HuH-7 (cell line): ENCODE measurements at places on chromosomes 16 and 17.

DNA sequence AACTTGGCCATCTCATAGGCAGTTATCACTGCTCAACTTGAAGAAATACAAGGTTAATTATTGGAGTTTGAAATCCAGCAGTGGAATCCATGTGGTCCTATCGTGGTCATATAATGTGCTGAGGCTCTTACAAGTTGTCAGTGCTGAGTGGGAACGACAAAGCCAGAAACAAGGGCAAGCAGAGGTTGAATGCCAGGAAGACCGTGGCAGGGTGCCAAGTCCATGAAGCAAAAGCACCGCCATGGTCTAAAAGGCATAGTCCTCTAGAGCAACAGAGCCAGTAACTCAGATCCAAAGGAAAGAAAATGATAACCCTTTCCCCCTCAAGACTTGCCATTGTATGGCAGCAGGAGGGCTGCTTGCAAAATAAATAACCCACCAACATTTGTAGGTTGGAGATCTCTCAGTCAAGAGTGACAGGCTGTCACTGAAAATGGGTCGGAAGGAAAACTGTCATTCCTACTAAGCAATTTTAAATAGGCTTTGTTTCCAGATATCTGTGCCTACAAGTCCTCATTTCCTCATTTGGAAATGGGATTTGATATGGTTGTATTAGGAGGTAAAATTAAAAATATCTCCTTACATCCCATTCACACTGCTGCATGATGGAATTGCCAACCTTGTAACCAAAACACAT, 36.4 kb upstream of the HSBP1 start:
- DNase-seq, result no peak

- peak; percentile 87 for DNase-seq
Measured at GRCh38 chr17:80124351-80124981, 22.5 kb downstream of the EIF4A3 start.

- DNase-seq, result no peak
Measured at GRCh38 chr17:73641826-73642600, 2.2 kb downstream of the SDK2 start.

GRCh38 chr17:51951741-51952140, 206.8 kb downstream of the CA10 start:
- no peak for DNase-seq

- no peak for DNase-seq
Measured at GRCh38 chr17:19002805-19003542, 1.6 kb downstream of the FAM83G start.

DNA sequence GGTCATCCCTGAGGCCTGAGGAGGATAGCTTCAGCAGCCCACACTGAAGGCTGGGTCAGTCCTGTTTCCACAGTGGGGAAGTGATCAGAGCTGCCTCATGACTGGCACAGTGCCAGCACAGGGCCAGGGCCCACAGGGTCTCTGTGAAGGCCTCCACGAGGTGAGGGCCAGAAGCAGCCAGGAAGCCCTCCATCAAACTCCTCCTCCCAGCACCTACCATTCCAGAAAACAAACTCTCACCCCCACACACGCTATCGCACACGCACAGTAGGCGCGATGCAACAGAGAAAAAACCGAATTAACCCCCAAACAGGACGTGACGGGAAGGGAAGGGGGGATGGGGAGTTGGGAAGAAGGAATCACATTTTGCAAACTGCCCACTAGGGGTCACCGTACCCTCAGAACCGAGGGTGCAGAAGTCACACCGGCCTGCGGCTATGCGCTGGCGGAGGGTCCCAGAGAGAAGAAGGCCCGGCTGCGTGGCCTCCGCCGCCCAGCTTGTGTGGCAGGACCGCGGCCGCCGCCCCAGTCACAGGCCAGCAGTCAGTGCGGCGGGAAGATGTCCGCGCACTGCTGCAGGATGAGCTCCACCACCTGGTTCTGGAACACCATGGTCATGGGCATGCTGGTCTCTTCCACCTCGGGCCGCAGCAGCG, 37.6 kb downstream of the ARHGAP27 start:
- peak; percentile 96 for DNase-seq

- peak; percentile 66 for DNase-seq
Measured at GRCh38 chr17:43832168-43832975, 574 bp downstream of the MPP3 start.

GRCh38 chr16:86498671-86499439, 11.5 kb upstream of the FOXF1 start:
- DNase-seq, result no peak

- DNase-seq, result no peak
Measured at GRCh38 chr17:74603037-74603635, 11.1 kb upstream of the CD300LD start.

DNA sequence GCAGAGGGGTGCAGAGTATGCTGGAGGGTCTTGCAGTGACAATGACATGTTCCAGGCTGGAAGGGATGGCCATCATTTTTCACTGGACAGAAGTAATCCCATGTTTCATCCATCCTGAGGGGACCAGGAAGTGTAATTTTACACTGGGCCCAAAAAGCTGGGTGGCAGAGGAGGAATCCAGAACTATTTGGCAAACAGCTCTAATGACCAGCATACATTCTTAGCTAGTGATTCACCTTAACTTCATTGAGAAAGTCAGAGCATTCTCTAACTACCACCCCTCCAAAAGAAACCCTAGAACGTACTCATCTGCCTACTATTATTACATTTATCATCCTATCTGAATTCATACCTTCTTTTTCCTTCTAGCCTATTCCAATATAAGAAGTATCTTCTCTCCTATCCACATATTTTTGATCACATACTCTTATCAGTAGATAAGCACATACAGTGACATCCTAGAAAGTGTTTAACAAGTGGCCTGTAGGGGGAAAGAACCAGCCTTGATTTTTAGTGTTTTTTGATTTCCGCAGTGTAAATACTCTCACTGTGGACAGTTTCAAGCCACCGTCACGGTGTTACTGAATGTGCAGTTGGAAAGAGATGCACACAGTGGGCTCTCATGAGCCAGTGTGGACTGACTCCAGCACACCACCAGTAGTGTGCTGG, 118.1 kb downstream of the FTO start:
- DNase-seq, result no peak

DNA sequence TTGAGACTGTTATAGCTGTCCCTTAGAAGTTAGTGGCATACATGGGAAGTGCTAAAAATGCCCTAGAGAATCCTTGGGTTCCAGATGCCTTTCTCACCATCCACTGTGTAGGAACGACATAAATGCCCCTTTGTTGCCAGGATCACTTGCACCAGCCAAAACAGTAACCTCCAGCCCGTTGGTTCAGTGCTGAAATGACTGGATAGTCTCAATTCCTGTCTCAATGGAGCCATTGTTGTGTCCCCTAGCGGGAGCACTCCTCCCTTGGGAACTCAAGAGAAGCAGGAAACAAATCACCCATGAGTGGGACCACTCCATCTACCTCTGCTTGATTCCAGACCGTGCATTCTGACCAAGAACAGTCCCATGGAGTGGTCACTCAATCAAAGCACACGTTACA, 23.1 kb downstream of the MPHOSPH6 start:
- no peak for DNase-seq

GRCh38 chr17:58577696-58578095, 63.3 kb upstream of the MTMR4 start:
- DNase-seq, result peak; percentile 28

DNA sequence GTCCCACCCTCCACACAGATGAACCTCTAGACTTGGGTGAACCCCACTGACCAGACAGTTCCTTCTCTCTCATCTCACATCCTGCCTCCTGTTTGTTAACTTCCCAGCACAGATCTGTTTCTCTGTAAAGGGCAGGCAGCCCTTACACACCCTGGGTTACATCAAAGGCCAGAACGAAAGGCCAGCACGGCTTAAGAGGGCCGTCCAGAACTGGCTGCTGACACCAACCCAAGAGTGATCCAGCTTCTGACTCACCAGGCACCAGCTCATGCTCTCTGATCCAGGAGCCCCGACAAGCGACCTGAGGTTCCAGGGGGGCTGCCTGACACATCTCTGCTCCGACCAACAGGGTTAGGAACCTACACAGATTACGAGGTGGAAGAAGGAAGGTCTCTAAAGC, 86.9 kb downstream of the MRM3 start:
- no peak for DNase-seq

- DNase-seq, result no peak
Measured at GRCh38 chr17:62562656-62563055, 64.8 kb upstream of the MRC2 start.
